Activated CD4-positive, CD25-positive, alpha-beta regulatory T cell (primary cell): ENCODE measurements at places on chromosomes 7 and 10.

DNA sequence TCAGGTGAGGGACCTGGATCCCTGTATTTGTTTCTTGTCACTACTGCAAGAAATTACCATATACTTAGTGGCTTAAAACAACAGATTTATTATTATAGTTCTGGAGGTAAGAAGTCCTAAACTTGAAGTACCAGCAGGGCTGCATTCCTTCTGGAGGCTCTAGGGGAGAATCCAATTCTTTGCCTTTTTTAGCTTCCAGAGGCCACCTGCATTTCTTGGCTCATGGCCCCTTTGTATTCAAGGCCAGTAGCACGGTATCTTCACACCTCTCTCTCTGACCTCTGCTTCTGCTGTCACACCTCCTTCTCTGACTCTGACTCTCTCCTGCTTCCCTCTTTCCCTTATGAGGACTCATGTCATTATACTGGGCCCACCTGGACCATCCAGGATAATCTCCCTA lies 2.2 kb upstream of the LHPP start:
- no peak for DNase-seq

- DNase-seq = no peak
Observed at GRCh38 chr7:122726881-122727280, 24.2 kb upstream of the RNF148 start.

DNA sequence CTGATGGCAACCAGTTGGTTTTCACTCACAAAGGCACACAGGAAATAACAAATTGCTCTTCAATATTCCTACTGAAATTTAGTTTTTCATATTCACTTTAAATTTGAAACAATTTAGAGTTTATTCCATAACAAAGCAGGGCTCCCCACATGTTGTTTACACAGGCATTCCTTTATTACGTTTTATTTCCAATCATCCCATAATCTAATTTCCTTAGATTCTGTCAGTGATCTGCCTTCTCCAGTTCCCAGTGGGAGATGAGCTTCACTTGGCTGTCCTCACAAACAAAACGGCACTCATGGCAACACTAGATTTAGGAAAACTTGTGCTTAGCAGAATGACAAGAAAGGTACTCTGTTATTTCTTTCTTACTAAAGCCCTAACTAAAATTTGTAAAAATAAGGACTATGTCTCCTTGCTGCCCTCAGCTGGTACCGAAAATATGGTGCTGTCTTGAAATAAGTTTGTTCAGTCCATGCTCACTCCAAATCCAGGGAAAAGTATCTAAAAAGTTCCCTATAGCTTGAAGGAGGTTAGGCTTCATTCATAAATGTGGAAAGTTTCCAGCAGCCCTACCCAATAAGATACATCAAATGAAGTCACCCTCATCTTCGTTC lies 23.0 kb downstream of the PHYH start:
- DNase-seq = no peak

- no peak for DNase-seq
Observed at GRCh38 chr7:143205560-143206293, 16.1 kb upstream of the TAS2R40 start.

- no peak for DNase-seq
Observed at GRCh38 chr7:2441430-2442058, 34.7 kb downstream of the GRIFIN start.
